ENCODE measurements at places on chromosomes 3 and 15.

GRCh38 chr15:48966595-48967301 lies 3.0 kb upstream of the SHC4 start:
- peak; percentile 83 for DNase-seq

DNA sequence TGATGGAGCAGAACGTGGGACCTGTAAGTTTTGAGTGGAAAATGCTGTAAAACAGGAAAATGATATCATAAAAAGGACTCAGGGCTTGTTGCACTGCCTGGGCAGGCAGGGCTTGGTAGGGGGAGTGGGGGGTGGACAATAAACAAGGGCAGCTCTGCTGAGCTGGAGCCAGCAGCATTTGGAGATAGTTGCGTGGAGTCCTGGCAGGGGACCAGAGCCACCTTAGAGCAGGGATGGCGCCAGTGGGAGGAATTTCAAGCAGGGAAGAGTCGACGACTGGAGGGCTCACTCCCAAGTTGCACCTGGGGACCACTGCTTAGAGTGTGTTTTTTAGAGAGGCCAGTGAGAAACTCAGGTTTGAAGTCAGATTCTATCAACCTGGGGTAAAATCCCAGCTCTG lies 22.7 kb upstream of the FRMD4B start:
- DNase-seq = no peak

DNA sequence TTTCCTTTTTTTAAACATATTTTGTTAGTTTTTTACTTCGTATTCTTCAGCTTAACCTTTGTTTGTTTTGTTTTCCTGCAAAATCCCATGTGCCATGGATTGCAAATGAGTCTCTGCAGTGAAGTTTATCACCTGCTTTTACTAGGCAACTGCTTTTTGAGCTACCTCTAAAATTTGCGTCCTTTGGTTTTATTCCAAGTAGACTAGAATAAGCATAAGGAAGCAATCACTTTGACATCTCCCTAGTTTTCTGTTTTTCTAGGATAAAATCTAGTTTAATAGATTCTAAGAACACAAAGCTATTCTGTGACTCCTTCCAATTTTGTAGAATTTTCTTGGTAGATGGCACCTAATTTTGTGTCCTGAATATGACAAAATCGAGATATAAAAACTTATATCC lies 1059.2 kb downstream of the OTOL1 start:
- DNase-seq = no peak

- peak; percentile 18 for DNase-seq
Observed at GRCh38 chr3:156456771-156457224, 98.1 kb downstream of the SSR3 start.

- no peak for DNase-seq
Observed at GRCh38 chr3:179174316-179174715, 26.2 kb downstream of the PIK3CA start.

GRCh38 chr3:140994316-140994715 lies 52.7 kb downstream of the SLC25A36 start:
- DNase-seq = peak; percentile 9

GRCh38 chr3:162699291-162699690 lies 1202.7 kb downstream of the OTOL1 start:
- DNase-seq = no peak

- DNase-seq = peak; percentile 61
Observed at GRCh38 chr3:153289334-153289808, 127.3 kb downstream of the RAP2B start.

Measured in kidney tubule cell (primary cell).